ENCODE measurements at places on chromosomes 11 and 22.

- DNase-seq = no peak
Measured at GRCh38 chr11:134392953-134393615, 19.0 kb downstream of the B3GAT1 start.

- no peak for DNase-seq
Measured at GRCh38 chr11:96329855-96330510, 13.0 kb downstream of the MAML2 start.

DNA sequence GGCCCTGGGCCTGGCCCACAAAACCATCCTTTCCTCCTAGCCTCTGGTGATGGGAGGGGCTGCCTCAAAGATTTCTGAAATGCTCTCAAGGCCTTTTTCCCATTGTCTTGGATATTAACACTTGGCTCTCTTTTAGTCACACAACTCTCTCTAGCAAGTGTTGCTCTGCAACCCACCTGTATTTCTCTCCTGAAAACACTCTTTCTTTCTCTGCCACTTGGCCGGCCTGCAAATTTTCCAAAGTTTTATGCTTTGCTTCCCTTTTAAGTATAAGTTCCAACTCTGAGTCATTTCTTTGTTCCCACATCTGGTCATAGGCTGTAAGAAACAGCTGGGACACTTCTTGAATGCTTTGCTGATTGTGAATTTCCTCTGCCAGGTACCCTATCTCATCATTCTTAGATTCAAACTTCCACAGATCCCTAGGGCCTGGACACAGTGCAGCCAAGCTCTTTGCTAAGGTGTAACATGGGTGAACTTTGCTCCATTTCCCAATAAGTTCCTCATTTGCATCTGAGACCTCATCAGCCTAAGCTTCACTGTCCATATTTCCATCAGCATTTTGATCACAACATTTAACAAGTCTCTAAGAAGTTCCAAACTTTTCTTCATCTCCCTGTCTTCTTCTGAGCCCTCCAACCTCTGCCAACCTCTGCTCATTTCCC lies 93.8 kb downstream of the TRIM29 start:
- DNase-seq = no peak

DNA sequence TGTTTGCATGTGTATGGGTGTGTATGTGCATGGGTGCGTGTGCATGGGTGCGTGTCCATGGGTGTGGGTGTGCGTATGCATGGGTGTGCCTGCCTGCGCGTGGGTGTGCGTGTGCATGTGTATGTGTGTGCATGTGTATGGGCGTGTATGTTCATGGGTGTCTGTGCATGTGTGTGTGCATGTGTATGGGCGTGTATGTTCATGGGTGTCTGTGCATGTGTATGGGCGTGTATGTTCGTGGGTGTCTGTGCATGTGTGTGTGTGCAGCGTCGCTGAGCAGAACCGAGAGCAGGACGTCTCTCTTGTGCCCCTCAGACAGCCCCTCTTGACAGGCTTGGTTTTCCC lies 13.9 kb downstream of the IL17REL start:
- no peak for DNase-seq

DNA sequence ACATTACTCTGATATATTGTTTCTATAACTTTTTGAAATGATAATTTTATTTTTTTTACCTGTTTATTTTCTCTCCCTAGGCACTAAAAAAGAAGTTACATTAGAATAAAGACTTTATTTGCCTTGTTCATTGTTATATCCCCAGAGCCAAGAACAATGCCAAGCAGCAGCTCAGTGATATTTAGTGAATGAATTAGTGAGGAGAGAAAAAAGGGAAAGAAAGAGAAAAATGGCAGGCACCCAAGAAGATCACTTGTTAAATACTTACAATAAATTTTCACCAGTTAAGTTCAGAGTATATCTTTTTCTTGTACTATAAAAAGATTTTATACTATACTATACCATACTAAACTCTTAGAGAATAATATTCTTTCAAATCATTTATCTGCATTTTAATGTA lies 13.3 kb upstream of the ANO5 start:
- no peak for DNase-seq

DNA sequence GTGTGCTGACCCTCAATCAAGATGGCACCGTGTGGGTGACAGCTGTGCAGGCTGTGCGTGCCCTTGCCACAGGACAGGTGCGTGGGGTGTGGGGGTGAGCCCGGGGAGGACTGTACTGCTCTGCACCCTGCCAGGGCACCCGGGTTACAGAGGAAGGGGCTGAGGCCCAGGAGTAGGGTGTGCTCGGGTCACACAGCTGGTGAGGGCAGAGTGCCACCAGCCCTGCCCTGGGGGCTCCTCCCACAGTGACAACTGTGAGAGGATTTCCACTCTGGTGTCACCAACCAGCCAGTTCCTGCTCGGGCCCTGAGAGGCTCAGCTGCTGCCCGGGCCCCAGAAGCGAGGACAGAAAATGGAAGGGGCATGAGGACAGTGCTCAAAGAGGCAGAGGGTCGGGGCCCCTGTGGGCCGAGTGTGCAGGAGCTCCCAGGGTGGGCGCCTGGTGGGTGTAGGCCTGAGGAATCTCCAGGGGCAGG lies 20.5 kb downstream of the TRMU start:
- no peak for DNase-seq

GRCh38 chr22:46679706-46680269 lies 58.3 kb downstream of the CERK start:
- DNase-seq = no peak

DNA sequence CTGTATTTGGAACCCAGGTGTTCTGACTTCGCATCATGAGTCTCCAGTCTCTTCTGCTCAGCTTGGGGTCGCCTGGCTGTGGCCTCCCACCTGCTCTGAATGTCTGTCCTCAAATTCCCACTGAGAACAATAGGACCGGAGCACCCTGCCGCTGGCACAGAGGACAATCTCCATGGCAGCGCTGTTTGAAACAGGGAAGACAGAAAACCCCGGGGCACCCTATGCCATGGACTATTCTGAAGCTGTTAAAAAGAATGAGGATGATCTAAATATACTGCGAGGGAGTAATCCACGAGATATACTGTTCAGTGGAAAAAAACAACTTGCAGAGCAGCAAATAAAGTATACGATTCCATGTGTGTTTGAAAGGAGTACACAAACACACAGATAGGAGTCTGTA lies 415.6 kb upstream of the NARS2 start:
- DNase-seq = no peak

DNA sequence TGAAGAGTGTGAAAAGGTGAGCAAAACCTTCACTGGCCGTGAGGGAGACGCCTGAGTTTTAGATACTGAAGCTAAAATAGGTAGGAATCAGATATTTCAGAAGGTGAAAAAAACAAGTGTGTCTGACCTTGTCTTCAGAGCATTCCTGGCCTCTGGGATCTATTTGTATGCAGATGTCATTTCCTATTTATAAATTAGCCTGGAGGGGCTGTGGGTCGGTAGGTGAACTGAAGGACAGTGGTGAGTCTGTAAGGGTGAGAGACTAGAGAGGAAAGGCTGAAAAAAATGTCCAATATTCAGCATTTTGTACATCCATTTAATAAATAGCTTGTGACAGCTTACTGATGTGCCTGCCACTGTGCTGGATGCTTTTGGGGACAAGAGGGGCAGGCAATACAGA lies 302.1 kb downstream of the DDX10 start:
- no peak for DNase-seq

- no peak for DNase-seq
Measured at GRCh38 chr11:44072757-44073658, 6.9 kb downstream of the ACCS start.

DNA sequence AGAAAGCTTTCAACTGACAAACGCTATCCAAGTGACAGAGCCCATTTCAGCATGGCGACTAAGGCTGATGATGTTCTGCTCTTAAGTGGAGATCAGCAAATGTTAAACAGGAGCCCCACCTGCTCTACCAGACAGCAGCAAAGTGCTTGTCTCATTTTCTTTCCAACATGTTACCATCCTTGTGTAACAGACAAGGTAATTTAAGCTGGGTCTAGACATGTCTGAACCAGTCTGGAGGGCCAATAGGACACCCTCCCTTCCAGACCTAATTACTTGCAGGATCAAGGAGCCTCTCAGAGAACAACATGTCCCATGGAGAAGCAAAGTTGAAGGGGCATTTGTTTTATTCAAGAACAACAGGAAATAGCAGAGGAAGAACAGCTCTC lies 3.9 kb upstream of the LMO2 start:
- DNase-seq = no peak

DNA sequence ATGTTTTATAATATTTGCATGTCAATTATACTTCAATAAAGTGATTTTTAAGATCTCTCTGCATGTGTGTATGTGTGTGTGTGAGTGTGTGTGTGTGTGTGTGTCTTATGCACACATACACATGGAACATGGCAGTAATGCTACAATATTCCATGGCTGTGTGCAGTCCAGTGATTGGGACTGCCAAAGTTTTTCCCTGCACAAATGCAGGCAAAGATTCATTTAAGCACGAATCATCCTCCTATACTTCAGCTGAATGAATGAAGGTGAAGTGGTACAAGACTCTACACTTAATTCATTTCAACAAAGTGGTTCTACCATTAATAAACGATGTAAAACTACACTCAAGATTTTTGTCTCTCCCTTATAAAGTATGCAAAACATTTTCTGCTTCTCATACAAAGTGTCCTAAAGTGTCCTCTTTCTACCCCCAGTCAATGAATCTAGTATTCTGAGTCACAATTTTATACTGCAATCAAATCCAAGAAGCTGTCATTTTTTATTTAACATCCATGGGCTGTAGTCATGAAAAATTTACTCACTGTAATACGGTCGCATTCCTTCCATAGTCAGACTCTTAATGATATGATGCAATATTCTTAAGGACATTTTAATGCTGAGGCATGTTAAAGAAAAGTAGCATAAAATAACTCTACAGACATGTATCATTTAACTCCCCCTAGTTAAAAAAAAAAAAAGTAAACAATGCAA lies 132.4 kb downstream of the TTC28 start:
- no peak for DNase-seq

DNA sequence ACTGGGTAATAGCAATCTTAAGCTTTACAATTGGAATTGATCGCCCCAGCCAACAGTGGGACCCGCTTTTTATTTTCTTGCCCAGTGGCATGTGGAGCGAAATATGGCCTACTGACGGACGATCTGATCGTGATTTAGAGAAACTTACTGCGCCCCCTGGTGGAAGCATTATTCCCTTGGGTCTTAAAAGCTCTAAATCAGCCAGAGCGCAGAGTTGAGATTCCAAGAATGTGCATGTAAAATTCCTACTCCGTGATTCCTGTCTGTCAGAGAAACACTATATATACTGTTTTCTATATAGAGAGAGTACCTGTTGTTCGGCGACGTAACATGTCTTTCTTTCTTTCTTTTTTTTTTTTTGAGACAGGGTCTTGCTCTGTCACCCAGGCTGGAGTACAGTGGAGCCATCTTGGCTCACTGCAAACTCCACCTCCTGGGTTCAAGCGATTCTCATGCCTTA lies 3.7 kb upstream of the DPF2 start:
- peak; percentile 70 for DNase-seq

GRCh38 chr11:82906236-82906635 lies 4.7 kb downstream of the DDIAS start:
- no peak for DNase-seq

- peak; percentile 83 for DNase-seq
Measured at GRCh38 chr22:48477031-48477721, 1350.5 kb downstream of the BRD1 start.

DNA sequence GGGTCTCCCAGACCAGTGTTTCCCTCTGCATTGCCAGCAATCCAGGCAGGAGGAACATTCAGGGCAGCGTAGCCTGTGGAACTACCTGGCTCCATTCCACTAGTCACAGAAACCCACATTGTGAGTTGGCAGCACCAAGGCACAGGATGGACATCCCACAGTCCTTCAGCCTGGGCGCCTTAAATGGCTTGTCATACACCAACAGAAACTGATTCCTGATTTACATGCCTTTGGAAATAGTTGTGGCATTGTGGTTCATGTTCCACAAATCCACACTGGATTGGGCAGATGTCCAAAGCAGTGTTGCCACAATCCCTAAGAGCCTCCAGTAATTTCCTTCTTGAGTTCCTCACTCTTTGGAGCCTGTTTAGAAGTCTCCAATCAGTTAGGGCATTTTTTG lies 225.6 kb downstream of the BLID start:
- no peak for DNase-seq

Data from left ventricle myocardium superior (tissue), 1 donor.